ENCODE measurements at places on chromosomes 1 and 21. TPM values are rescaled to one million over a fixed set of nuclear protein-coding genes. Genes with fewer than 3 reads are reported as not detected.

The S100PBP gene
- total RNA-seq = 50.2 TPM

GRCh38 chr1:66140072-66140471 is 347.4 kb downstream of the PDE4B start:
- DNase-seq = no peak

GRCh38 chr1:29651246-29651645 is 414.9 kb downstream of the PTPRU start:
- DNase-seq = no peak

GRCh38 chr1:154608397-154609270 is 648 bp upstream of the ADAR start:
- peak; percentile 40 for DNase-seq

- no peak for DNase-seq
These were observed 2.0 kb downstream of the ALDH4A1 start for GRCh38 chr1:18900303-18900841.

GRCh38 chr1:149942207-149942606 is 5.5 kb upstream of the MTMR11 start:
- no peak for DNase-seq

DNA sequence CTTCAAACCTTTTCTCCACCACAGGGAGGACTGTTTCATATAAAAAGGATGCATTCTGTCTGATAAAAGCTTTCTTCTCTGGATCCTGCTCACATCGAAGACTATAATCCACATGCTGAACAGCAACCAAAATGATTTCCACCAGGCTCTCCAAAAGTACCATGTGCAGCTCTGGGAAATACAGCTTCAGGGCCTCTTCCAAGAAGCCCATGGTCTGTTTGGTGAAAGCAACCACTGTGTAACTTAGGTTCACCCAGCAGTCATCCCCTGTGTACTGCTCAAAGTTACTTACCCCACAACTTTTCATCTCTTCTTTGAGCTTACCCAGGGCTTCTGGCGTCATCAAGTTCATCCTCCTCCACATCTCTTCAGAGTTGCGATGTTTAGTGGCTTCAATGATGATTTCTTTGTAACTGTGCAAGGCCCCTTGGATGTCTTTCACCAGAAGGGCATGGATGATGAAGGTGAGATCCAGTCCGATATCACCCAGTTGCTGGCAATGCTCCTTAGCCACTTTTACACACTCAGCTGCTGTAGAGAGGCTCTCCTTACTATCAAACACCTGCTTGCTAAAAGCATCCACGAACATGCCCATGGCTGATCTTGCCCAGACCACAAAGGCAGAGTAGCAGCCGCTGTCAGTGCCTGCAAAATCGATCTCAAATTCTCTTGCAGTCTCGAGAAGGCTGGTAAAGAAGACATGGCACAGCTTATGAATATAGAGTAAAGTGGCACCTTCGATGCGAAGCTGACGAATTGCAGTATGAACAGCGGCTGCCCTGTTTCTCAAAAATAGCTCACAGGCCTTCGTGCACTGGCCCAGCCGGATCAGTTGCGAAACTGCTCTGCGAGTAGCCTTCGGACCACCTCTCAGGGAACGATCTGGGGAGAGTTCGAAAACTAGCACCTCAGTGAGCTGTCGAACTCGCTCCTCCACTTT is 1.7 kb downstream of the EXOC8 start:
- no peak for DNase-seq

GRCh38 chr1:14663773-14664172 is 65.3 kb downstream of the KAZN start:
- DNase-seq = no peak

Data from activated T-helper 2 cell treated with anti-CD3 and anti-CD28 coated beads, Interferon-gamma antibody, Interleukin-2, Interleukin-4, amounts not matched to agents 10 μg/mL and 5 μg/mL and 100 μg/mL, durations not matched to agents 14 hours and 24 hours and 36 hours (primary cell).